RWPE2 (cell line): ENCODE measurements at places on chromosomes 16 and 17.

- no peak for DNase-seq
Observed at GRCh38 chr16:35174016-35174415, 1714.6 kb downstream of the TP53TG3F start.

DNA sequence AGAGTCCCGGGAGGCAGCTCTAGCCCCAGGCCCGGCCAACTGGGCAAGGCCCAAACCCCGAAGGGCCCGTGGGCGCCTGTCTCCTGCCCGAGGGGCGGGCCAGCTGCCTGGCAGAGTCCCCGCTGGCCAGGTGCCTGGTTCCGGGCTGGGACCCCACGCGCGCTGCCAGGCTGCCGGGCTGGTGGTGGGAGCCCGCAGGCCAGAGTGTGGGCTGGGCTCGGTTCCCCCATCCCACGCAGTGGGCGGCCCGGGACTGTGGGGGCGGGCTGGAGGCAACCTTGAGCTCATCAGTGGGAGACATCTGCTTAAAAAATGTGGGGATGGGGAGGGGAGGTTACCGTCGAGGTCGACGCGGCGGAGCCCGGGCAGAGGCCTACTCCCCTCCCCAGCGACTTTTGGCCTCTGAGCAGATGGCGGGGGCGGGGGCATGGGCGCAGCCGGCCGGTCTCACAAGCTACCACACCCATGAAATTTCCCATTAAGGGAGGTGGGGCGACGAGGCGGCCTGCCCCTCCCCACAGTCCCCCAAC lies 176.4 kb upstream of the GSE1 start:
- no peak for DNase-seq

- no peak for DNase-seq
Observed at GRCh38 chr16:3580251-3580651, 3.0 kb upstream of the NLRC3 start.

GRCh38 chr17:83099570-83100181 lies 20.3 kb downstream of the METRNL start:
- DNase-seq, result no peak

DNA sequence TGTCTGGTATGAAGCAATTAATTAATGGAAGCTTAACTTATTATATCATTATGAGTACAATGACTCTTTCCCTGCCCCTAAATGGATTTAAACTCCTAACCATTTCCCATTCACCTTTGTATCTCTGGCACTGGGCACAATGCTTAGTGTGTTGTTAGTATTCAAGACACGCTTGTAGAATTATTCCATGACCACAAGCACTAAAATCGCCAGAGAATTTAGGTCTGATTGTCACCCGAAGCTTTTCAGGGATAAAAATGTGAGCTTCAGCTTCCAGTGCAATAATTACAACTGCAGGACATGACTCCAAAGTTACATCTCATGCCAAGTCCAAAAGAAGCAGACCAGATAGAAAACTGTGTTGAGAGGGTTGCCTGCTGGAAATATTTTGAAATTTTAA lies 101.6 kb downstream of the CDH8 start:
- DNase-seq, result no peak

DNA sequence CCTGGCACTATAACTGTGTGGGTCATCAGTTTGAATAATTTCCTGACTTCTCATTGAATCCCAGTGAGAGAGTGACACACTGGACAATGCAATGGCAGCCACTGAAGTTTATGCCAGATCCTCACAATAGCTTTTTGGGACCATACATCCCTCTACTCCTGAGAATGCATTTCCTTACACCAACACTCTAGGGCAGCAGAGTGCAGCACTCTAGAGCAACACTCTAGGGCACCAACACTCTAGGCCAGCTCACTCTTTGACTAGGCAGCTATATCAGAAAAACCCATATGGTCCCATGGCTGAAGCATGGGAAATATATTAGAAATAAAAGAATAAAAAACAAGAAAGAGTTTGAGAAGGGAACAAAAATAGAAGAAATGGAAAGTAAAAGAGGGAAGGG lies 309.2 kb downstream of the MAP2K6 start:
- no peak for DNase-seq
